Glutamatergic neuron (in vitro differentiated cells): ENCODE measurements at places on chromosomes 1 and 21.

- DNase-seq, result no peak
Observed at GRCh38 chr21:36504067-36505058, 24.4 kb upstream of the CLDN14 start.

DNA sequence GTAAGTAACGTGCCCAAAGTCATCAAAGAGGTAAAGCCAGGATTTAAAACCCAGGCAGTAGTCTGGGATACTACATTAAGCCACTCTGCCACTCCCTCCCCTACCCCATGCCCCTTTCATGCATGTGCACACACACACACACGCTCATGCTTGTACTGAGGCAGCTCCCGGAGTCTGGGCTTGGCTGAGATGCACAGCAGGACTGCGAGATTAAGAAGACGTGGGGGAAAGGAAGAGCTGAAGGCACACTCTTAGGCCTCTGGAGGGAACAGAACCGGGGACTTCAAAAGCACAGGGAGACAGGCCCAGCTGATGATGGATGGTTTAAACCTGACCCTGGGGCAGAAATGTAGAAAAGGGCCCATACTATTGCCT, 98.3 kb downstream of the GLIS1 start:
- no peak for DNase-seq

DNA sequence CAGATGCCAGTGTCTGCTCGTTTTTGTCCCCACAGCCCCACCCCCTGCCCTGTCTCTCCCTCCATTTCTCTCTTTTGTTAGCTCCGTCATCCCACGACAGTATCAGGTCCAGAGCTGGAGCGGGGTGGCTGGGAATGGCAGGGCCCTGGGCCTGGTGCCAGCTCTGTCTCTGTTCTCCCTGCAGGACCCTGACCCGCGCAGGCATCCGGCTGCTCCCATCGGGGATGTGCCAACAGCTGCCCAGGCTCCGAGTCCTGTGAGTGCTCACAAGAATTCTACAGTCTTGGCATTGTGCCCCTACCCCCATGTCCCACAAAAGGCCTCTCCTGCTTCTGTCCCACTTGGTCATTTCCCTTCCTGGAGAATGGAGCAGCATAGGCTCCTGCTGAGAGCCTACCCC, 37.4 kb downstream of the UBE2T start:
- no peak for DNase-seq

- DNase-seq, result no peak
Observed at GRCh38 chr1:219701476-219701875, 88.6 kb upstream of the ZC3H11B start.

GRCh38 chr1:238176441-238176840, 285.7 kb upstream of the ZP4 start:
- no peak for DNase-seq

GRCh38 chr21:43984905-43985689, 27.0 kb upstream of the TRAPPC10 start:
- DNase-seq, result no peak

DNA sequence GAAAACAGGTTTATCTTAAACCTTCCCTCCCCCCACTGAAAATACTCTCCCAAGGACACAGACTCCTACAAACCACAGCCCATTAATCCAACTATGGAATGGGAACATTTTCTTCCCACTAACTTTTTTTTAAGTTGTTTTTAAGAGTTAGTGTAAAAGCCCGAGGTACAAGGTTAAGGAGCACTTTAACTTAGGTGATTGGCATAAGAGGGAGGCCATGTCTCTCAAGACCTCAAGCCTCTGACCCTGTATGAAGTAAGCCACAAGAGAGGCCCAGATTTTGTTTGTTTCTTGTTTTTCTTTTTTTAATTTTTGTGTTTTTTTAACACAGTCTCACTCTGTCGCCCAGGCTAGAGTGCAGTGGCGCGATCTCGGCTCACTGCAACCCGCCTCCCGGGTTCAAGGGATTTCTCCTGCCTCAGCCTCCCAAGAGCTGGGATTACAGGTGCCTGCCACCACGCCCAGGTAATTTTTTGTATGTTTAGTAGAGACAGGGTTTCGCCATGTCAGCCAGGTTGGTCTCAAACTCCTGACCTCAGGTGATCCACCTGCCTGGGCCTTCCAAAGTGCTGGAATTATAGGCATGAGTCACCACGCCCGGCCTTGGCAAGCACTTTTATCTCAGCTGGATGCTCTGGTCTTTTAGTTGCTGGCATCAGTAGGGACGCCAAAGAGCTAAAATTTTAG, 14.4 kb downstream of the ARMH1 start:
- DNase-seq, result no peak

DNA sequence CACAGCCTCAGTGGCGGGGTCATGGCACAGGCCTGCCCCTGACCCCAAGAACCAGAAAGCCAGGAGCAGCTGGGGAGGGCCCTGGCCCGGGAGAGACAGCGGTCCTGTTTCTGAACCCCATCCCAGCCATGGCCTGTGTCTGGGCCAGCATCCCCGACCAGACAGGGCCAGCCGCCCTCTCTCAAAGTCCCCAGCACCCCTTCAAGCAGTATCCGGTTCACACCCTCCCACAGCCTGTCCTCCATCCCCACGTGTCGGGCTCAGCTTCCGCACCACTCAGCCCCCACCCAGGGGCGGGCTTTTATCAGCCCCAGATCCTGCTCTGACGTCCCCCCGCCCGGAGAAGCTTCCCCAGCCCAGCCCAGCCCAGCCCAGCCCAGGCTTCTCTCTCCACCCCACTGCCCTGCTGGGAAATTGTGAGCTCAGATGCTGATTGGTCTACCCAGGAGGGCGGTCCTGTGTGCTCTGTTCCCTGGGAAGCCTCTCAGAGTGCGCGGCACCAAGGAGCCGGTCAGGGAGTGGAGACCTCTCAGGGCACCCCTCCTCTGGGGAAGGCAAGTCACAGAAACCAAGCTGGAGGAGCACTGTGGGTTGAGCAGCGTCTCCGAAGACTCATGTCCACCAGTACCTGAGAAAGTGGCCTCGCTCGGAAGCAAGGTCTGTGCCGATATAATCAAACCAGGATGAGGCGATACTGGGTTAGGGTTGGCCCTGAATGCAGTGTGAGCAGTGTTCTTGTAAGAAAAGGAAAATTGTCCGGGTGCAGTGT, 4.7 kb upstream of the FAAP20 start:
- no peak for DNase-seq

GRCh38 chr1:3711780-3712451, 40.3 kb upstream of the CCDC27 start:
- DNase-seq, result no peak

GRCh38 chr1:54965624-54966340, 14.6 kb upstream of the TMEM61 start:
- DNase-seq, result no peak

DNA sequence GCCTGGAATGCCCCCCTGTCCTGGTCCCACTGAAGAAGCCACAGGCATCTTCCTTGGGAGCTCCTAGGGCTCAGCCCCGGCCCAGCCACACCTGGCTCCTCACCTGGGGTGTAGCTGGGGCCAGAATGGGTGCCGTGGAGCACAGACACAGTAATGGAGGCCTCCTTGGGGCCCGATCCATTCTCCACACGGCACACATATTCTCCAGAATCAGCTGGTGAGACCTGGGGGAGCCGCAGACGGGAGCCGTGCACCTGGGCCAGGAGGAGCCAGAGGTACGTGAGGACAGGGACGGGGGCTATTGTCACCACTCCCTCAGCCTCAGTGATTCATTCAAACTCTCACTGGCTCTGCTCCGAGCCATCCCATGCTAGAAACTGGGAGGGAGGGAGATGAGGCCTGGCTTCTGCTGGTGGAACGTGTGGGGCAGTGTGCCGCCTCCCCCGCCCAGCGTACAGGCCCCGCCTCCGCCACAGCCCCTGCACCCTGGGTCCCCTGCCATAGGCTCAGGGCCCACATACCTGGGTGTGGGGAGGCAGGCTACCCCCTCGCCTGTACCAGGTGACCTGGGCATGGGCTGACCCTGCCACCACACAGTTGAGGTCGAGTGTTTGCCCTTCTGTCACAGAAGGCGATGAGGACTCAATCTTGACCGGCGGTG, 42.2 kb downstream of the LDLRAD2 start:
- DNase-seq, result no peak

- DNase-seq, result peak; percentile 94
Observed at GRCh38 chr1:6962478-6962995, 177.3 kb downstream of the CAMTA1 start.

DNA sequence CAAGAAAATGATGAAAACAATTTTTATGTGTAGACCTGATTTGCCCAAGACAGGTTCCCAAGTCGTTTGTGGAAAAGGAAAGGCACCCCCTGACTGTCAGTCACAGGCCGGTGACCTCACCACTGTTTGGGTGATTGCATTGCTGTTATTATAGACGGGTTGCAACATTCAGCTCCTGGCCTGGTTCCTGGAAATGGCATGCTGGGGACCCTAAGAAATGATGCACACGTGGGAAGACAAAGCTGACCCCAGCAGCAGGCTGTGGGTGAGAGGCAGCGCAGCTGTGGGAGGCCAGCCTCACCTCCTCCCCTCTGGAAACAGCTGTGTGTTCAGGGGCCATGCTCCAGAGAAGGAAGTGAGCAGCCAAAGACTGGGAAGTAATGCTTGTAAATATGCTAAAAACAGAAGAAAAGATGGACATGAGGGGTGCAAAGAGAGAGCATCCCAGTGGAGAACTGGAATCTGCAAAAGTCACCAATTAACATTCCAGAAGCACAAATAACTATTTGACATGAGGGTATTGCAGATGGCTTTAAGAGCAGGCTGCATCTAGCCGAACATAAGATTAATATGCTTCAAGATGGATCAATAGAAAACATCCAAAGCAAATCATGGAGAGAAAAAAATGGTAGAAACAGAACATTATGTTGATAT, 23.4 kb upstream of the ABCG1 start:
- DNase-seq, result no peak

GRCh38 chr1:50452700-50453099, 29.5 kb upstream of the DMRTA2 start:
- no peak for DNase-seq

DNA sequence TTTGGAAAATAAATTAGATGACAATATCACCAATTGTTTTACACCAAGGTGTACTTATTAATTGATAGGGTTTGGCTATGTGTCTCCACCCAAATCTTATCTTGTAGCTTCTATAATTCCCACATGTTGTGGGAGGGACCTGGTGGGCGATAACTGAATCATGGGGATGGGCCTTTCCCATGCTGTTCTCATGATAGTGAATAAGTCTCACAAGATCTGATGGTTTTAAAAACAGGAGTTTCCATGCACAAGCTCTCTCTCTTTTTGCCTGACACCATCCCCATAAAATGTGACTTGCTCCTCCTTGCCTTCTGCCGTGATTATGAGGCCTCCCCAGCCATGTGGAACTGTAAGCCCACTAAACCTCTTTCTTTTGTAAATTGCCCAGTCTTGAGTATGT, 131.0 kb upstream of the LMO4 start:
- DNase-seq, result no peak

GRCh38 chr1:9101510-9102146, 27.3 kb downstream of the GPR157 start:
- peak; percentile 58 for DNase-seq

- no peak for DNase-seq
Observed at GRCh38 chr1:228411548-228412430, 4.9 kb downstream of the TRIM17 start.

- no peak for DNase-seq
Observed at GRCh38 chr1:52416811-52417210, 12.4 kb downstream of the PRPF38A start.

- no peak for DNase-seq
Observed at GRCh38 chr1:86380257-86380861, 15.8 kb downstream of the ODF2L start.

DNA sequence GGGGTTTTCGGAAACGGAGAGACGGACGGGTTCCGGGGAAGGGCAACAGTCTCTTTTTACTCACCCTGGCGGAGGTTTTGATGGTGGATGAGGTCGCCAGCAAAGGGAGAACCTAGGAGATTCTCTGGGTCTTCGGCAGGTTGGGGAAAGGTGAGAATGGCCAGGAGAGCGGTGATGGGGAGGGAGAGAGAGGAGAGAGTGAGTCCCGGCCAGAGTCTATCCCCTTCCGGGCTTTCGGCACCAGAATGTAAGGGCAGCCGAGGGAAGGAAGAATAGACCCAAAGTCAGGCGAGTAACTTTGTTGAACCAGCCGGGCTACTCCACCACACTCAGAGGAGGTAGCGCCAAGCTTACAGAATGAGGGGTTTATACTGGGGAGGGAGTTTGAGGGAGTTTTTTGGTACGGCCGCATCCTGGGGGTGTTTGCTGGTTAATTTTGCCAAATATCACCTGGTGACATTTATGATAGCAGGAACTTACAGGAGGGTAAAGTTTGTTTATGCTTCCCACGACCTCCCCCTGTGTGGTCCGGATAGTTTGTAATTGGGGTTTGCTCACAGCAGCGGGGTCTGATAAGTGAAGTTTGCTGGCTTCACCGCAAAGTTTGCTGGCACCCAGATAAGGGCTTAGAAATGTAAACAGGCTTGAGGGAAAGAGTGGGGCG, 141.1 kb upstream of the ETV3 start:
- DNase-seq, result no peak

GRCh38 chr1:47756006-47756405, 241.2 kb downstream of the TRABD2B start:
- DNase-seq, result no peak

GRCh38 chr1:172818841-172819527, 160.1 kb downstream of the FASLG start:
- no peak for DNase-seq

GRCh38 chr1:110455151-110455550, 4.2 kb downstream of the PROK1 start:
- DNase-seq, result no peak

GRCh38 chr1:31943546-31944184, 5.5 kb upstream of the PTP4A2 start:
- no peak for DNase-seq
